ENCODE measurements at places on chromosomes 12 and 14. TPM values are rescaled to one million over a fixed set of nuclear protein-coding genes. Genes with fewer than 3 reads are reported as not detected.

The RPL10L gene
- not detected for total RNA-seq

The SLC17A8 gene
- not detected for total RNA-seq

DNA sequence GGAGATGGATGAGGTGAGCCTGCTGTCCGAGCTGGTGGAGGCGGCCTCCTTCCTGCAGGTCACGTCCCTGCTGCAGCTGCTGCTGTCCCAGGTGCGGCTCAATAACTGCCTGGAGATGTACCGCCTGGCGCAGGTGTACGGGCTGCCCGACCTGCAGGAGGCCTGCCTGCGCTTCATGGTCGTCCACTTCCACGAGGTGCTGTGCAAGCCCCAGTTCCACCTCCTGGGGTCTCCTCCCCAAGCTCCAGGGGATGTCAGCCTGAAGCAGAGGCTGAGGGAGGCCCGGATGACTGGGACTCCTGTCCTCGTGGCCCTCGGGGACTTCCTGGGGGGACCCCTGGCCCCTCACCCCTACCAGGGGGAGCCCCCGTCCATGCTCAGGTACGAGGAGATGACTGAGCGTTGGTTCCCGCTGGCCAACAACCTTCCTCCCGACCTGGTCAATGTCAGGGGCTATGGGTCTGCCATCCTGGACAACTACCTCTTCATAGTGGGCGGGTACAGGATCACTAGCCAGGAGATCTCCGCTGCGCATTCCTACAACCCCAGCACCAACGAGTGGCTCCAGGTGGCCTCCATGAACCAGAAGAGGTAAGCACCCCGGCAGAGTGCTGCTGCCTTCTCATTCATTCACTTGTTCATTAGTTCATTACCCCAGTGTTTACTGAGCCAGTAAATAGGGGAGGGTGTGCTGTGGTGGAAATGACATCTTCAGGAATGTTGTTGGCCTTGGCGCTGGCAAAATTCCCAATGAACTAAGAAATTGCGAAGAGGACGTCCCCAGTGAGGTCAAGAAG, 774 bp upstream of the MANSC4 start:
- H3K27me3 ChIP-seq, result no peaks in the 10 kb centered on the region

- H3K4me1 ChIP-seq, result no peaks in the 10 kb centered on the region
- no peak for DNase-seq
- H3K4me3 ChIP-seq, result no peak overlapping the region
- H3K27me3 ChIP-seq, result no peaks in the 10 kb centered on the region
- no peak overlapping the region for H3K27ac ChIP-seq
These were observed 1815.8 kb upstream of the FLRT2 start for GRCh38 chr14:83714151-83714550.

GRCh38 chr14:83864106-83864505, 1665.8 kb upstream of the FLRT2 start:
- H3K36me3 ChIP-seq, result no peaks in the 10 kb centered on the region
- no peak for DNase-seq
- H3K27ac ChIP-seq, result no peak overlapping the region
- no peaks in the 10 kb centered on the region for H3K27me3 ChIP-seq
- no peaks in the 10 kb centered on the region for H3K4me1 ChIP-seq

DNA sequence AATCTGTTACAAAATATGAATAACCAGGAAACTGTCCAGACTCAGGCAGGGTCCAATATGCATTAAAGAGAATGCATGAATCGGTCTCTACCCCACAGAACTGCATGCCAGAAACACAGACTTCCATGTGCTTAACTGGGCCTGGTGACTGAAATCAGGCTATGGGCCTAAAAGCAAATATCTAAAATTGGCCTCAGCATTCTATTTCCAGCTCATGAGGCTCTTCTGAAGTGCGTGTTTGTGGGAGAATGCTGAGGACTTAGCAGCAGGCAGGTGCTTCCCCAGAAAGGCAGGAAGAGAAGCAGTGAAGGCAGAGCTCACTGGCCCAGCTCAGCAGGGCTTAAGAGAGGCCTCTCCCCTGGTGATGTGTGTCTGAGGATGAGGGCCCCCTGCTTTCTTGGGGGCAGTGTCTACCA, 48.5 kb downstream of the ADGRD1 start:
- DNase-seq, result no peak
- no peak overlapping the region for H3K27ac ChIP-seq
- peaks cover 9% of the 10 kb centered on the region for H3K4me1 ChIP-seq
- no peaks in the 10 kb centered on the region for H3K27me3 ChIP-seq
- H3K36me3 ChIP-seq, result peaks cover 9% of the 10 kb centered on the region
- no peak overlapping the region for H3K4me3 ChIP-seq

DNA sequence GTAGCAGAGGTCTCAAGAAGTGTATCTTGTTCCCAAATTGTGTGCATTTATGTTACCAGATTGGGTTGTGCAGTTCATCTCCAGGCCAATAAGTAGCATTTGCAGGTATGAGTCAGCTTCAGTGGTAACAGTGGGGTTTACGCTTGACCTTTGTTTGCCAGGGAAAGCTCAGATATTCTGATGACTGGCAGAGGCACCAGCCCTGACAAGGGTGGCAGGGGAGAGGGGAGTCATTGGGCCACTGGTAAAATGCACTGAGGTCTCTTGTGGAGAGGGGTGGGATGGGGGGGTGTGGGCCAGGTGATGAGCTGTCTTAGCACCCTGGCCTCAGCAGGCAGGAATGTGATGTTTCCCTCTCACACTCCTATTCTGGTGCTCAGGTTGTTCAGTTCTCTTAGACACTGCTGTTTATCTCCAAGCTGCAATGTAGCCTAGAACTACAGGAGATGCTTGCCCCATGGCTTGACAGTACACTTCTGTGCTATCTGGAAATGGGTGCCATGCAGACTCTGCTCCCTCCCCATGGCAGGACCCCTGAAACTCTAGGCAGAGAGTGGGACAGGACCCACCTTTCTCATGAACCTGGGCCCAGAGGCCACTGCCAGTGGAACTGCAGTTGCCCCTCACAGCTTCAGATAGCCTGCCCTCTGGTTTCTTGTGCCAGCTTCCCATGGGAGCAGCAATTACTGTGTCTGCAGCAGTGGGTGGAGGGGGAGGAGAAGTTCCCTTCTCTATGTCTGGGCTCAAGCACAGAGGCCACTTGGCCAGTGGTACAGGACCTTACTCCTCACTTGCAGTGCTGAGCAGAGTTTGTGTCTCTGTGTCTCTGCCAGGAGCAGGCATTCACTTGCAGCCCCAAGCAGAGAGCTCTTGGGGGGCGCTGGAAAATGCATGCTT, 31.9 kb downstream of the USP15 start:
- no peak overlapping the region for H3K27ac ChIP-seq
- no peak for DNase-seq
- H3K4me3 ChIP-seq, result no peak overlapping the region
- H3K27me3 ChIP-seq, result no peaks in the 10 kb centered on the region

- no peak for DNase-seq
- H3K4me1 ChIP-seq, result peaks cover 58% of the 10 kb centered on the region
- H3K27ac ChIP-seq, result peak overlapping the region; percentile 76
- H3K4me3 ChIP-seq, result peak overlapping the region; percentile 83
- no peaks in the 10 kb centered on the region for H3K27me3 ChIP-seq
These were observed 2.4 kb upstream of the MANSC4 start for GRCh38 chr12:27782481-27782880.

Data from neural crest cell (in vitro differentiated cells).